ENCODE measurements at places on chromosomes 11 and 22.

DNA sequence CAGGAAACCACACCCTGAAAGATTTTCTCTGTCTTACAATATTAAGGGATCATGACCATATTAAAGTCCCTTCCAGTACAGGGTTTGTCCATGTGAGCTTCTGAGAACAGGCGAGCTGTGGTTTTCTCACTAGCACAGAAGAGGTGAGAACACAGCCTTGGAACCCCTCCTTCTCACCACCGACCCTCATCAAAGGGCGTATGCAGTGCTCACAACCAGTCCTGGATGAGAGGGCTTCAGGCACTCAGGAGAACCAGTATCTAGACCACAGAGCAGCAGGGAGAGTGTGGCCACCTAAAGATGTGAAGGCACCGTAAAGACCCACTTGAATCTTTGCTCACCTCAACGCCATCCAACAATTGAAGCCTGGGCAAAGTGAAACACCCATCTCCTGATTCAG is 397.0 kb downstream of the ETS1 start:
- DNase-seq: no peak

DNA sequence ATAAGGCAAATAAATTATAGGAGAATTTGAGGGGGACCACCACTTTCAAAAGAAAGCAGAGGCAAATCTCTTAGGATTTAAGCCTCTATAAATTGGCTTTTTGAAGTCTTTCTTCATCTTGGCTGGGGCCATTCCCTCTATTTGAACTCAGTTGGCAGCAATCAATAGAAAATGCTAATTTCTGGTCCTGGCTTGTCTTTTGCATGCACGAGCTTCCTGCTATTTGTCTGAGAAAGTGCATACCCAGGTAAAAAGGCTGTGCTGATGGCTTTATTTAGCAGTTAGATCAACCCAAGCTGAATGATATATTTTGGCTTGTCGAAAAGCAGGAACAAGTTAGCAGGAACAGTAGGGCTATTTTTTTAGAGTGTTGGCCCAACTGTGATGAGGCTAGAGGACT is 64.1 kb upstream of the GRAMD1B start:
- no peak for DNase-seq

DNA sequence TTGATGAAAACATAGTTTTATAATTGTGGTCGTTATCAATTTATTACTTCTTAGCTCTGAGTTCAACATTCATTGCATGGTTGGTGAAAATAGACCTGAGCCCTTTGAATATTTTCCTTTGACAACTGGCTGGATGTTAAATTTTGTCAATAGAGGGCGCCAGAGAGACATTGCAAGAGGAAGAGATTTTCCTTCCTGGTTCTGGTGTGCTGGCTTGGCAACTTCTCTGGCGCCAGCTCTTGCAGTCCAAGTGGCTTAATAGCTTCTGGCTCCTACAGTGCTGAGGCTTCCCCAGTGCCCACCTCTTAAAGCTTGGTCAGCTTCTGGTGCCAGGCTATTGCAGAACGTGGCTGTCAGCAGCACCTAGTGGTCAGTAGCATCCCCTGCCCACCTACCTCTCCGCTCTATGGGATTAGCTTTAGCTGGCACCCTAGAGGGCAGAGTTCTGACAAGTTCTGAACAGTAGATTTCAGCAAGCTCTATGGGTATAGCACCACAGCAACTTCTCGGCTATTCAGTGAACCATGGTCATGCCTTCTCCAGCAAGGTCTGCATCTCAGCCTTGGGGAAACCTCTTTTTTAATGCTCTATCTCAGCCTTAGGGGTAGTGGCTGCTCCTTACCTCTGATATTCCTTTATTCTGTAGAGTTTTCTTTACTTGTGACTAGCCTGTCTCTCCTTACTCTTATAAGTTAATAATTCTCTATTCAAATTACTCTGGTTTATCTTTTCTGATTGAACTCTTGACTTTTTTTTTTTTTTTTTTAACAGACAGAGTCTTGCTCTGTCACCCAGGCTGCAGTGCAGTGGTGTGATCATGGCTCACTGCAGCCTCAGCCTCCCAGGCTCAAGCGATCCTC is 59.4 kb downstream of the ACER3 start:
- peak; percentile 73 for DNase-seq

DNA sequence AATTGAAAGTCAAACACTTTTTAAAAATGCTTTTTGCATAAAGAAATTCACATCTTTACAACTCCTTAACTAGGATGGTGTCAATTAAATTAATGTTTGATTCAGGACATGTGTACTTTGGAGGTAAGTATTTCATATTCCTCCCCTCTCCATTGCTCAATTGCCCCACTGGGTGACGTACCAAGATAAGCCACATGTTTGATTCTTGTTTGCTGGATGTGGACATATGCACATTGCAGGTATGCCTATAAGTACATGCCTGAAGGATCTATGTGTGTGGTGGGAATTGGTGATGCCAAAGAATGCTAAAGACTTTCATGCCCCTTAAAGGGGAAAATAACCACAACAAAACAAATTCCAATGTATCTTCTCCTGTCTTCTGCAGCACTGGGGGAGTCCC is 5.8 kb downstream of the CD44 start:
- no peak for DNase-seq

- no peak for DNase-seq
Measured at GRCh38 chr11:66131937-66132632, 62.0 kb downstream of the PACS1 start.

- no peak for DNase-seq
Measured at GRCh38 chr22:35811670-35812069, 94.0 kb downstream of the APOL5 start.

- DNase-seq: no peak
Measured at GRCh38 chr11:132448334-132448995, 1078.0 kb downstream of the NTM start.

DNA sequence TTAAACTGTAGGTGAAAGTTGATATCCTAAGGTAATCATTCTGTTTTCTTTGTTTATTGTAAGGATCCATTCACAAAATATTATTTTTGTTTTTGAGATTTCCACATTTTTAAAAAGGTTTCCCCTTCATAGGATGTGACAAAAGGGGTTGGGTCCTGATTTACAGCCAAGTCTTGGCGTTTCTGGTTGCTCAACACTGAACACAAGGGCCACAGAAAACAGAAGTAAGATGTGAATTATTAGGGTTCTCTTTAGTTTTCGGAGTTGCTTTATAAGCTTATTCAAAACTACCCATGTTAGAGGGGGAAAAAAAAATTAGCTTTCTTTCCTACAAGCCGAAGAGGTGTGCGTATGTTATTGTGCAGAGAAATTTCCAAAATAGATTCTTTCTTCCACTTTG is 30.0 kb upstream of the FLI1 start:
- no peak for DNase-seq

GRCh38 chr11:116461789-116462188 is 311.0 kb downstream of the BUD13 start:
- no peak for DNase-seq

GRCh38 chr11:7031471-7031871 is 11.2 kb downstream of the NLRP14 start:
- DNase-seq: no peak

DNA sequence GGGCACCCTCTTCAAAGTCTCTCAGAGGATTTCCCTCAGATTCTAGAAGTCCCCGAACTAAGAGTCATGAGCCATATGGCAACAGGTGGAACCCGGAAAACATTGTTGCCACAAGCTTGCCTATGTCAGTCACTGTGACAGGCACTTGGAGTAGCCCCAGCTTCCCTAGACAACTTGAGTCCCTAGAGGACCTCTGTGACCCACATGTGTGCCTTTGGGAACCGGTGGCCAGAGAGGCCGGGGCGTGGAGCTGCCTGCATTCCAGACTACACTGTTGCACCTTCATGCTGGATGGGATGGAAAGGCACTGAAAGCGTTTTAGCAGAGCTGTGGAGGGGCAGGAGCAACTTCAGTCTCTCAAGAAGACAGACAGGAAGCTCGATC is 12.1 kb downstream of the SLC37A2 start:
- DNase-seq: no peak

- no peak for DNase-seq
Measured at GRCh38 chr22:17871726-17872458, 97.6 kb upstream of the BID start.

DNA sequence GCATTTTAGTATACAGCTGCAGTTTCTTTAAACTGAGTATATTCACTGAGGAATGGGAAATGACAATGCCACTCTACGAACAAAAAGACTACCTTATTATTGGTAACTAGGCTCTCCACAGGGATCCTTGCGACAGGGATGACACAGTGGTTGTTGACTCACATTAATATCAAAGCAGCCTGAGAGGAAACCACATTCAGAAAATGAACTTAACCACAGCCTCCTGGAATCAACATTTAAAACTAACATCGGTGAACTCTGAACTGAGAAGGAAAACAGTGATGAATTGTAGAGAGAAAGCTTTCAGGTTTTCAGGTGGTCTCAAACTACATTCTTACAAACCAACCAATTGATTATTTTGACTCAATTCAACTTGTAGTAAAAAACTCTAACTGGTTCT is 90.3 kb upstream of the MTMR2 start:
- DNase-seq: no peak
